ENCODE measurements at places on chromosomes 5 and 9.

- no peak for DNase-seq
Measured at GRCh38 chr9:132144708-132145365, 17.0 kb upstream of the NTNG2 start.

DNA sequence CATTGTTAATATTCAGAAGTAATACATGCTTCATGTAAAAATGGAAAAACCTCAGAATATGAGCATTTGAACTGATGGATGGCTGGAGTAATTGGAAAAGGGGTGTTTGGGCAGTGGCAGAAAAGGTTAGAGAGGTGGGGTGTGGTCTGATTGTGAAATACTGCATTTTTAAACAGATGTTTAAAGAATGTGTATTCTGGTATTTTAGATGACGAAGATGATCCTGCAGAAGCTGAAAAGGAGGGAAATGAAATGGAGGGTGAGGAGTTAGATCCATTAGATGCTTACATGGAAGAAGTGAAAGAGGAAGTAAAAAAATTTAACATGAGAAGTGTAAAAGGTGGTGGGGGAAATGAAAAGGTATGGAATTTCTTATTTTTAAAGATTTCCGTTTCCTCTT is 18.8 kb downstream of the DDX46 start:
- no peak for DNase-seq

- no peak for DNase-seq
Measured at GRCh38 chr9:95157481-95158151, 159.9 kb downstream of the FANCC start.

GRCh38 chr5:165795073-165795472 is 2289.7 kb downstream of the MAT2B start:
- DNase-seq: no peak

DNA sequence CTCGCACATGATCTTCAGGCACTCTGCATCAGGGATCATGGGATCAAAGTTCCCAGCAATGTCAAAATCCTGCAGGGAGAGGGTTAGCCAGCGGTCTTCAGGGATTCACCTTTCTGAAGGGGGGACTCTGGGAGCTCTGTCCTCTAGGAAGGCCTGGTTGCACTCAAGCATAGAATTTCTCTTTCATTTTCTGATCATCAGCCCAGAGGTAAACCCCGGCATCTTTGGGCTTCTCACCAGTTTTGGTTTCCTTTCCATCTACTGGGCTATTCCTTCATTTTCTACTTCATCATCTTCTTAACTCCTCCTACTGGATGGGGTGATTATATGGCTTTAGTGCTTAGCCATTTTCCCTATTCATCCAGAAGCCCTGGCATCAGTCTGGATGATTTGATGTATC is 4.6 kb upstream of the DND1 start:
- DNase-seq: no peak

DNA sequence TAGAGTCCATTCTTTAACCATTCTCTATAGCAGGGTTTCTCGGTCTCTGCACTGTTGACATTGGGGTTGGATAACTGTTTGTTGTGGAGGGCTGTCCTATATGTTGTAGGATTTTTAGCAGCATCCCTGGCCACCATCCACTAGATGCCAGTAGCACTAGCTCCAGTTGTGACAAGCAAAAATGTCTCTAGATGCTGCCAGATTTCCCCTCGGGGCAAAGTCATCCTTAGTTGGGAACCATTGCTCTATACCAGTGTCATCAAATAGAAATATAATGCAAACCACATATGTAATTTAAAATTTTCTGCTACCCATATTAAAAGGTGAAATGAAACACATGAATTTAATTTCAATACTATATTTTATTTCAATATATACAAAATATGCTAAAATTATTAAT is 2.9 kb downstream of the TTC23L start:
- DNase-seq: no peak

GRCh38 chr5:121257621-121258020 is 594.1 kb upstream of the FTMT start:
- DNase-seq: no peak

- peak; percentile 3 for DNase-seq
Measured at GRCh38 chr9:97740848-97741821, 44.0 kb upstream of the XPA start.

DNA sequence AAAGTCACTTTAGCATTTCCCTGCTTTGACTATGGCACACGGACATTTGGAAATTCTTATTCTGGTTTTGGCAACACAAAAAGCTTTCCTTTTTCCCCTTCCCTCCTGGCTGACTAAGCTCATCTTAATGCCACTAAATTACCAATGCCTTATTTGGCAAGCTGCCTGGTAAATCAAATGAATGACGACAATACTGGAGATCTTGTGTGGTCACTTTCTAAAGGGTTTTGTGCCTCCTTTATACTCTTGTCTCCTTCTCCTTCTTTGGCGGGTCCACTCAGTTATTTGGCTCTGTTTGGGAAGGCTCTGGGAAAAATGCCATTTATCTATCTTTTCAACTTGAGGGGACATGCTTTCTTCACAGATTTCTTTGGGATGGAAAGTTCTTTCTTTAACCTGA is 34.9 kb downstream of the SH3GL2 start:
- no peak for DNase-seq

DNA sequence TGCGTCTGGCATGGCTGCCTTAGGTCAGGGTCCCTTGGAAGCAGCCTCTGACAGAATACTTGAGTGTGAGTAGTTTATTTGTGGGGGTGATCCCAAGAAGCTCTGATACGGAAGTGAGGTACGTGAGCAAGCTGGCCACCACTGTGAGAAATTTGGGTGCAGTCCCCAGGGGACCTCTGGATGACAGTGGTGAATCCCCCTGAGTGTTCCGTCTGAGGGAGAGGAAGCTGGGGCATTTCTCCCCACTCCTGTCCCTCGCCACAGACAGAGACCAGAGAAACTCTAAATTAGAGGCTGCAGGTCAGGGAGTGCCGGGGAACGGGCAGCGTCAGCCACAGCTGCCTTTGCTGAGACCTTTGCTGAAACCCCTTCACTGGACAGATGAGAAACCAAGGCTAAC is 155.9 kb upstream of the COL5A1 start:
- no peak for DNase-seq

DNA sequence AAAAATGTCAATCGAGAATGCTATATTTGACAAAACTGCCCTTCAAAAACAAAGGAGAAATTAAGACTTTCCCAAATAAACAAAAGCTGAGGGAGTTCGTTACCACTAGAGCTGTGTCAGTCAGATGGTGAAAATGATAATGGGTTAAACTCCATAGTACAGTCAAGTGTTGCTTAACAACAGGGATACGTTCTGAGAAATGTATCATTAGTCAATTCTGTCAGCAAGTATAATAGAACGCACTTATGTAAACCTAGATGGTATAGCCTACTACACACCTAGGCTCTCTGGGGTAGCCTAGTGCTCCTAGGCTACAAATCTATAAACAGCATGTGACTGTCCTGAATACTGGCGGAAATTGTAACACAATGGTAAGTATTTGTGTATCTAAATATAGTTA is 138.7 kb downstream of the DRD1 start:
- DNase-seq: no peak

DNA sequence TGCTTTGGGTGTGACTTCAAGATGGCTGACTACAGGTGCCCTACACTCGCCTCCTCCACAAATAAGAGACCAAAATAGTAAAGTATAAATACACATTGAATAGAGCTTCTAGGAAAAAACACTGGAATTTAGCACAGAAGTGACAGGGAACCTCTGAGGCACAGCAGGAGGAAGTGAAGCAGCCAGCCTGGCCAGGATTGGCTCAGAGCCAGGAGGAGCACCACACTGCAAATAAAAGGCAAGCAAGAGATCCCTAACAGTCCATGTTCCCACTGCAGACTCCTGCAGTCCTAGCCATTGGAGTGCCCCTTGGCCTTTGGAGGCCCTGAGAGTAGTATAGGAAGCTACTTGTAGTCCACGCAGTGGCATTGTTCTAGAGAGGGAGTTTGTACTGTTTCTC is 186.7 kb upstream of the TLX3 start:
- no peak for DNase-seq

DNA sequence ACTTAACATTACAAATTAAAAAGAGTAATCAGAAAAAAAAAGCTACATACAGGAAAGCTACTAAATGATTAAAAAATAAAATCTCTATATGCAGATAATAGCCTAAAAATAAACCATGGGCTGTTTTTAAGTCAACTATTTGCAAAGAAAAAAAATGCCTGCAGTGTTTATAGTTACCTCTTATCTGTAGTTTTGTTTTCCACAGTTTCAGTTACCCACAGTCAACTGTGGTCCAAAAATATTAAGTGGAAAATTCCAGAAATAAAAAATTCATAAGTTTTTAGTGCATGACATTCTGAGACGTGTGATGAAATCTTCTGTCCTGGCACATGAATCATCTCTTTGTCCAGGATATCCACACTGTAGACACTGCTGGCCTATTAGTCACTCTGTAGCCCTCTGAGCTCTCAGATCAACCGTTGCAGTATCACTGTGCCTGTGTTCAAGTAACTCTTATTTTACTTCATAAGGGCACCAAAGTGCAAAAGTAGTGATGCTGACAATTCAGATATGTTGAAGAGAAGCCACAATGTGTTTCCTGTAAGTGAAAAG is 59.2 kb downstream of the PRELID2 start:
- DNase-seq: no peak

DNA sequence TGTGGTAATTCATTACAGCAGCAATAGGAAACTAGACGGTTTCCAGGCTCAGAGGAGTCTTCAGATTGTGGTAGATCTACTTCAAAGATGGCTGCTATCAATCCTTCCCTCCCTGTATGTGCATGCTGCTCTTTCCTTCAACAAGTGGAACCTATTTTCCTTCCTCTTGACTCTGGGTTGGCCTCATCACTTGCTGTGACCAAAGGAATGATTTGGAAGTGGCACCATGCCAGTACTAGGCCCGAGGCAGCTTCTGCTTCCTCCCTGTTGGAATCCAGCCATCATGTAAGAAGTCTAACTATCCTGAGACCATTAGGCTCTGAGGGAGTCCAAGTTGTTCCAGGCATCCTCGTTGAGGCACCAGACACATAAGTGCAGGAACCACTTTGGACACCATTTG is 46.5 kb upstream of the MCTP1 start:
- DNase-seq: no peak

DNA sequence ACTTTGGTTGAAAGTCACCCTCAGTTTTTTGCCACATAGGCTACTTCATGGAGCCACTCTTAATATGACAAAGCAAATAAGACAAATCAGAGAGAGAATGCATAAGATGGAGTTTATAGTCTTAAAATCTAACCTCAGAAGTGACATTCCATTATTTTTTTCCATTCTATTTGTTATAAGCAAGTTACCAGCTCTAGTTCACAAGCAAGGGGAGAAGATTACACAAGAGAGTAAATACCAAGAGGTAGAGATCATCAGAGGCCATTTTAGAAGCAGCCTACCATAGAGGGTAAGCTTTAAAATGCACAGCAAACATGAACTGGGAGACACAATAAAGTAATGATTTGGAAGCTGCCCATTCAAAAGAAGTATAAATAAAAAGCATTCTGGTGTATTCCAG is 651.3 kb upstream of the MEF2C start:
- DNase-seq: no peak

DNA sequence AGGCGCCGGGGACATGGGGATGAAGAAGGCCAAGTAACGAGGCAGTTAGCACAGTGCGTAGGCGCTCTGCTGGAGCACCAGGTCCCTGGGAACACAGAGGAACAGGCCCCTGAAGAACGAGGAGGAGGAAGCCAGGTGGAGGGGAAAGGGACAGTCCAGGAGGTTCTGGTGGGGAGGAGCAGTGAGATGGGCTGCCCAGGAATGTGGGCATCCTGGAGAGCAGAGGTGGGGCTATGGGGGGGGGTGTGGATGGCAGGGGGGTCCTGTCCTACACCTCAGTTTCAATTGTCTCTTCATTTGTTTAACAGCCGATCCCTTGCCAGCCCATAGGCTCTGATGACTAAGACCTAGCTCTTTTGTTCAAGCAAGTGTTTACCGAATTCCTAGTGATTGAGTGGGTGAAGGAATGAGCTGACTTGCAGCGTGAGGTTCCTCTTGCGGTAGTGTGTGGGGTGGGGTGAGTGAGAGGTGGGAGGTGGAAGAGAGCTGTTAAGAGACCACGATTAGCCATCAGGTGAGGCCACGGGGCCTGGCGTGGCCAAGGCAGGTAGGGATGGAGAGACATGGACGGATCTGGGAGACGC is 8.4 kb upstream of the PHYHD1 start:
- DNase-seq: no peak

DNA sequence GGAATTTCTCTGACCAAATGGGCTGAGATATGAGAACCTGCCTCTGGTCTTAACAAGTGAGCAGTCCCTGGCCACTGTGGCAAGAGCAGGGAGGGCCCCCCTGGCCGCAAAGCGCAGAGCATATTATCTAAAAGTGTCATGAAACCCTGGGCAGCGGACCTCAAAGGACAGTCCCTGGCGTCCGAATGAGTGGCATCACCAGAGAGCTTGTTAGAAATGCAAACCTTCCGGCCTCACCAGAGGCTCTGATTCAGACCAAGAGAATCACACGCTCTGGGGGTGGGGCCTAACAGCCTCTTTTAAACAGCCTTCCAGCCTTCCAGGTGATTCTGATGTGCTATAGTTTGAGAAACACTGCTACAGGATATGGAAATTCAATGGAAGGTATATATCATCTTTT is 10.9 kb downstream of the PTPN3 start:
- DNase-seq: no peak

DNA sequence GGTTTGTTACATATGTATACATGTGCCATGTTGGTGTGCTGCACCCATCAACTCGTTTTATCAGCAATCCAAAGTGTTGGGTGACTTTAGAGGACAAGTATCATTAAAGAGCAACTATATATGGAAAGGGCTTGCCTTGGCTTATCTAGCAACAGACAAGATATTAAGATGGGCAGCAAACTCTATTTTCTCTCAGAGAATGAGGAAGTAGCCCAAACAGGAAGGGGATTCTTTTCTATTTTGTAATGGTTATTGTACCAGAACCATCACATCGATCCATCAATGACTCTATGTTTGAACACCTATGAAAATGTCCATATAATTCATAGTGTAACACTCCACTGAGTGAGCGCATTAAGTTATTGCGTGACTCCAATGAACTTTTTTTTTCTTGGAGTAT is 260.1 kb upstream of the SLC24A2 start:
- no peak for DNase-seq

- no peak for DNase-seq
Measured at GRCh38 chr9:3873818-3874217, 348.0 kb upstream of the RFX3 start.

- no peak for DNase-seq
Measured at GRCh38 chr5:133317558-133317957, 265.7 kb downstream of the HSPA4 start.

GRCh38 chr9:21801683-21802417 is 586 bp upstream of the MTAP start:
- peak; percentile 61 for DNase-seq

- peak; percentile 53 for DNase-seq
Measured at GRCh38 chr9:127955294-127956015, 17.8 kb upstream of the DPM2 start.

GRCh38 chr5:88702332-88702731 is 180.7 kb downstream of the MEF2C start:
- DNase-seq: no peak

Data from amygdala (tissue), 56 donors.